Fibroblast of pulmonary artery (primary cell): ENCODE measurements at places on chromosomes 7 and 10.
A peak's percentile ranks its signal among the peaks of the same experiment; 100 is the strongest.

GRCh38 chr7:2120841-2121830, 111.6 kb downstream of the MAD1L1 start:
- DNase-seq, result no peak

DNA sequence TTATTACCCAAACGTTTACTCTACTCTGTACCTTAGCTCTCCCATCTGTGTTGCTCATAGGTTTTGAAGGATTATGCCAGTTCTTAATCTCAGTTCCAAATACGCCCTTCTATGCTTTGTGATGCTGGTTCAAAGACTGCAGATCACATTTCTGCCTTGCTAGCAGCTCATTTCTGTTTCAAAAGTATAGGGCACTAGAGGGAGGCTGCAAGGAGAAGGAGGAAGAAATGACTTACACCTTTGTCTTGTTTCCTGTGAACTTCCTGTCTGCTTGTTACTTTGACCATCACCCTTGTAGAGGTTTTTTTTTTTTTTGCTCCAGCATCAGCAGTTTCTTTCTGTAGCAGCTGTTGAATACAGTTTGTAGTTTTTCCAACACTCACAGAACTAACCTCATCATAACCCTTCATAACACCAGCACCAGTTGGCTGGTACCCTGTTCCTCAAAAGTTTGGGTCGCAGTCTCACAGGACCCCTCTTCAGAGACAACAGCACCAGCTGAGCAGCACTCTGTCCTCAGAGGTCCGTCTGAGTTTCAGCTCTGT, 16.5 kb downstream of the SLK start:
- peak; percentile 31 for DNase-seq

DNA sequence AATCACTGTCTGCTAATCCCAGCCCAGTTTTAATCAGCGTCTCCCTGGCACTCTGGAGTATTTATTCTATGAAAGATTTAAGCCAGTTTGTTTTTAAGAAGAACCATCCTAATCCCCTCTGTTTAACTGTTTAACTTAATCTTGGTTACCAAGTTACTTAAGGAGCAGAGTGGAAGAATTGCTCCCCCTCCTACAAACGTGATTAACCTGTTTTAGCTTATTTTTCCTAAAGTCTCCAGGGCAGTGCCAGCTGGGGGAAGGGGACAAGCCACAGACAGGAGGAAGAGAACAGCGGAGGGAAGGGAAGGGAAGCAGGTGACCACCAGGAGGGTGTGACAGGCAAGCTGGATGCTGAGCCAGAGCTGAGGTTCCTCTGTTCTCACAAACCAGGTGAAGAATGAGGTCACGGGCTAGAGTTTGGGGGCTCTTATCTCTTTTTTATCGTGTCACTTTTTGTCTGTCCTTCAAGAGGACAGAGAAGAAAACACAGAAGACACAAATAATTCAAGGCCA, 1.7 kb downstream of the SLC13A4 start:
- DNase-seq, result no peak

DNA sequence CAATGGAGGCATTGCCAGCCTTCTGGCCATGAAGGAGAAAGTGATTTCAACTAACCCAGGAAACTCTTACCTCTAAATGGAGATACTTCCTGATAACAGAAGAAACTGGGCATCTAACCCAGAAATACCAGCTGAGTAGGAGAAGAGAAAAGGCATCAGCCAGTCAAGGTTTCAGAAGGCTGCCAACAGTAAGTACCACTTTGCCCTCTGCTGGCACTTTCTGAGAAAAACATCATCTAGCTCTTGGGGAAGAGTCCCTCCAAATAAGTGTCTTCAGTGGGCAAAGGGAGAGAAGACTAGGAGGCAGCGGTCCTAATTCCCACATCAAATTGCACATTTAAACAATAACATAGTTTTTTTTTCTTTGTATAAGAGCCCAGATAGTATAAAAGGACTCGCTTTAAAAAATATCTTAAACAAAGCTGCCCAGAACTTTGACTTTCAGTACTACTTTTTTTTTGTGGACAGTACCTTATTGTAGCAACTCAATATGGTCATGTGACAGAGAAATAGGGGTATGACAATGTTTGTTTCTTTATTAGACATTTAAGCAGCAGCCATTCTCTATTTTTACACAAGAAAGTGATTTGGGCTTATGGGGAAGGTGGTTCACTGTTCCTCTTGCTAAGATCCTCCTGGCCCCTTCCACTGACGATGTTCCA, 157.3 kb downstream of the CTTNBP2 start:
- peak; percentile 81 for DNase-seq

- no peak for DNase-seq
These were observed 22.4 kb downstream of the RALA start for GRCh38 chr7:39645482-39646407.

GRCh38 chr7:112206991-112207592, 597 bp downstream of the ZNF277 start:
- DNase-seq, result no peak

- DNase-seq, result no peak
These were observed 57.6 kb downstream of the ZNF727 start for GRCh38 chr7:64102656-64103400.

DNA sequence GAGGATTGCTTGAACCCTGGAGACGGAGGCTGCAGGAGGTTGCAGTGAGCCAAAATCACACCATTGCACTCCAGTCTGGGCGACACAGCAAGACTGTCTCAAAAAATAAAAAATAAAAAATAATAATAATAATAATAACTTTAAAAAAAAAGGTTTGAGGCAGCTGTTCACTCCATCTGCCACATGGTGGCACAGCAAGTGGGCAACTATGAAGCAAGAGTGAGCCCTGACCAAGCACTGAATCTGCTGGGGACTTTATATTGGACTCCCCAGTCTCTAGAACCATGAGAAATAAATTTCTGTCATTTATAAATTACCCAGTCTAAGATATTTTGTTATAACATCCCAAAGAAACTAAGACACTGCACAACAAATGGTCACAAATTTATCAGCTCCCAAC, 14.6 kb upstream of the BRI3 start:
- peak; percentile 52 for DNase-seq

- peak; percentile 2 for DNase-seq
These were observed 1301.5 kb upstream of the SORCS1 start for GRCh38 chr10:108465871-108466641.

- no peak for DNase-seq
These were observed 32.4 kb downstream of the EPC1 start for GRCh38 chr10:32314588-32314987.

GRCh38 chr7:151437159-151437553, 2.8 kb downstream of the CRYGN start:
- DNase-seq, result no peak

- no peak for DNase-seq
These were observed 10.8 kb upstream of the NKX2-3 start for GRCh38 chr10:99521765-99522469.

DNA sequence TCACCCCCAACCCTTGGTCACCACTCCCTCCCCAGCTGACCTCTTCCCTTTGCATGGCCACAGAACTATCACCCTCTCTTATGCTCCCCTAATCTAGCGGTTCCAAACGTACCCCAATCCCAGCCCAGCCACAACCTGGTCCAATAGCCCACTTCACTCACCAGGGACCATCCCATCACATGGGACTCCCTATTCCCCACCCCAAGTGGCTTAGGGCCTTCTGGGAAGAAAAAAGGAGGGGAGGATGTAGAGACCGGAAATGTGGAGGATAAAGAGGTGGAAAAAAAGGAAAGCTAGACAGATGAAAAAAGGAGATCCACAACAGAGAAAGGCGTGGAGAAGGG, 30.3 kb upstream of the PAX2 start:
- no peak for DNase-seq

DNA sequence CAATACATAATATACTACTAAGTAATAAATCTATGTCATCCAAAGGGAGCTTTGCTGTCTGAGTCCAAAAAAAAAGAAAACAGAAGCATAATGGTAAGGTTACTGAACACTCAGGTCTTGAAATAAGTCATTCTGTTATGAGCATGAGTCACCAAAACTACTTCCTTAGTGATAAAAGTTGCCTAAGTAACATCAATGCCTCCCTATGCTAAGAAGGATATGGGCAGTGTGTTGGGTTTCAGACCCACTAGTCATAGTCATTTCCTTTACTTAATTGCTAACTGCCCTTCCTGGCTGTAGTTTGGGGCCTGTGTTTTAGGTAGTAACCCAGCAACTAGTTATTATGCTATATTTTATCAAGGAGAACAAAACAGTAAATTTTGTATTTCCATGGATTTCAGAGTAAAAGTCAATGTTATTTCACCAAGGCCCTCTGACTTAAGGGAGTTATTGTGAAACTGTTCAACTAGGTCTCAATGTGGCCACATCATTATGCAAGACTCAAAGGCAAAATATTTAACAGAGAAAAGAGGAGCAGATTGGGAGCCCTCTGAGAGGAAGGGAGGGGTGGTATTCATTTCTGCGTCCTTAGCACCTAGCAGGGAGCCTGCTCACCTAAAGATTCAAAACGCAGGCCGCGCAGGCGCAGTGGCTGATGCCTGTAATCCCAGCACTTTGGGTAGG, 11.7 kb upstream of the VIM start:
- DNase-seq, result peak; percentile 99

GRCh38 chr10:131396121-131397050, 84.9 kb upstream of the TCERG1L start:
- no peak for DNase-seq

GRCh38 chr7:81791568-81792518, 22.0 kb upstream of the HGF start:
- DNase-seq, result no peak

GRCh38 chr7:50959991-50960390, 177.3 kb upstream of the GRB10 start:
- no peak for DNase-seq

- peak; percentile 2 for DNase-seq
These were observed 415.1 kb downstream of the CCSER2 start for GRCh38 chr10:84743483-84743882.

- DNase-seq, result no peak
These were observed 49.2 kb upstream of the MGMT start for GRCh38 chr10:129417870-129418269.

GRCh38 chr7:74290553-74290950, 1.3 kb downstream of the CLIP2 start:
- DNase-seq, result no peak

- no peak for DNase-seq
These were observed 986 bp downstream of the NRP1 start for GRCh38 chr10:33333260-33334101.

DNA sequence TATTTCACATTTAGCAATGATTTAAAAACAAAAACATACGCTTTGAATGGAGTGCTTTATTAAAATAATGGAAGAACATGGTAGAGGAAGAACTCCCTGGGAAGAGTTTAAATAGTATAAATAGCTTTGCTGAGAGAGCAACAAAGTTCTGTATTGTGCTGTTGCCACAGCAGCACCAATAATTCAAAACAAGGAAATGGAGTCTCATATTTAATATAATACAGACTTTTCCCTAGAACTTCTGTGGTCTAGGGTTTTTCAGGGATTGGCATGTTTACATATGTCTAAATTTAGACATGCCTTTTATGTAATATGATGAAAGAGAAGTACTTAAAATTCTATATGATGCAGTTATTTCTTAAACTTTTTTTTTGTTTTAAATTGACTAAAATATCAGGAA, 217.2 kb upstream of the HDAC9 start:
- DNase-seq, result no peak

DNA sequence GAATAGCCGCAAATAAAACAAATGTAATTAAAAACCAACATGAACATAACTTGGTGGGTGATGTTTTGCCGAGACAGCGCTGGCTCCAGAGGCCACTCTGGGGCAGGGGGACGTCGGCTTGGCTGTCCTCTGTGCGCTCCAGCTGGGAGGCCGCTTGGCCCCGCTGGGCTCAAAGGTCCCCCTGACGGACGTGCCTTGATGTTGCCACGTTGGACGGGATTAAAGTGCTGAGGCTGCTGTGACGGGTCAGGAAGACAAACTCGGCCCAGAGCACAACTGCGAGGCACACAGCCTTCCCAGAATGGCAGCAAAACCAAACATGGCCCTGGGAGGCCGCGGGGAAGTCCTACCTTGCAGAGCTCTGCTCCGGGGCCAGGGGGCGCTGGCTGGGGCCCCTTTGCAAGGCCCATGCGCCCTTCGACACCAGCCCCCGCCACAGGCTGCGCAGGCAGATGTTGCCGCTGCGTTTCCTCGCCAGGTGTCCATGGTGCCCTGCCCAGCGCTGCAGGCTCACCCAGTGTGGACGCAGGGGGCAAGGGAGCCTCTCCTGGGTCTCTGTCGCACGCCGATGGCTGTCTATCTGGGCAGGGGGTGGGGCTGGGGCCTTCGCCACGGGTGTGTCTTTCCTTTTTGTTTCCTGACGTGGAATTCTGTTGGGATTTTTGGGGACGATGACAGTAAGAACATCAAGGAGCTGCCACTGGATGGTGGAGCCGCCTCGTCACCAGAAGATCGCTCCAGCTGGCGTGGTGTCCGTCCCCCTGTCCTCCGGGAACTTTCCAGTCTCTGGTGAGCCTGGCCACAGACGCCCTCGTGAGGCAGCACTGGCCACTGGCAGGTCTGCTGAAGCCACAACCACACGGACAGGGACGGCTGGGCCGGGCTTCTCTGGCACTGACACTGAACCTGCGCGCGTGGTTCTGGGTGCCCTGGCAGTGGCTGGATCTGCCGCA, 99.6 kb upstream of the DIP2C start:
- DNase-seq, result peak; percentile 75

- DNase-seq, result peak; percentile 17
These were observed 504.1 kb upstream of the ANKRD30A start for GRCh38 chr10:36621346-36621745.

- peak; percentile 29 for DNase-seq
These were observed 78.3 kb downstream of the ST8SIA6 start for GRCh38 chr10:17375936-17376584.

DNA sequence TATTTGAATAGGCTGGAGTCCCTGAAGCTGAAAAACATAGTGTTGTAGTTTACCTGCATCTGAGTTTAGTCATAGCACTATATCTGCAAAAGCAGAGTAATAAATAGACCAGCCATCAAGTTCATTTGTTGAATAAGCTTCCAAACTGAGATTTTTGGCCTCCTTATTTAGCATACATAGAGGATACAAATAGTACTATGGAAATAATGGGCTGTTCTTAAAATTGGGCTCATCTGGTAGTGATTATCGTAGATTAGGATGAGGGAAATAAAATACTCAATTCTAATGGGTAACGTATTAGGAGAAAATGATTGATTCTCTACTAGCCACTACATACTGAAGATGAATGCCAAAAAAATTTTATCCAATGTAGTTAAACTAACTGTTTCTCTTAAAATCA, 41.4 kb upstream of the TMEM196 start:
- DNase-seq, result no peak

- no peak for DNase-seq
These were observed 39.2 kb upstream of the LRRC17 start for GRCh38 chr7:102873470-102874165.

GRCh38 chr10:124040451-124041188, 52.8 kb downstream of the CHST15 start:
- no peak for DNase-seq

GRCh38 chr10:113127901-113128283, 177.8 kb downstream of the TCF7L2 start:
- DNase-seq, result no peak

- peak; percentile 56 for DNase-seq
These were observed 148.1 kb upstream of the CELF2 start for GRCh38 chr10:10869592-10869991.
